ENCODE measurements at places on chromosomes 6 and 20.

- DNase-seq: no peak
Measured at GRCh38 chr20:36628076-36628475, 17.9 kb downstream of the SLA2 start.

DNA sequence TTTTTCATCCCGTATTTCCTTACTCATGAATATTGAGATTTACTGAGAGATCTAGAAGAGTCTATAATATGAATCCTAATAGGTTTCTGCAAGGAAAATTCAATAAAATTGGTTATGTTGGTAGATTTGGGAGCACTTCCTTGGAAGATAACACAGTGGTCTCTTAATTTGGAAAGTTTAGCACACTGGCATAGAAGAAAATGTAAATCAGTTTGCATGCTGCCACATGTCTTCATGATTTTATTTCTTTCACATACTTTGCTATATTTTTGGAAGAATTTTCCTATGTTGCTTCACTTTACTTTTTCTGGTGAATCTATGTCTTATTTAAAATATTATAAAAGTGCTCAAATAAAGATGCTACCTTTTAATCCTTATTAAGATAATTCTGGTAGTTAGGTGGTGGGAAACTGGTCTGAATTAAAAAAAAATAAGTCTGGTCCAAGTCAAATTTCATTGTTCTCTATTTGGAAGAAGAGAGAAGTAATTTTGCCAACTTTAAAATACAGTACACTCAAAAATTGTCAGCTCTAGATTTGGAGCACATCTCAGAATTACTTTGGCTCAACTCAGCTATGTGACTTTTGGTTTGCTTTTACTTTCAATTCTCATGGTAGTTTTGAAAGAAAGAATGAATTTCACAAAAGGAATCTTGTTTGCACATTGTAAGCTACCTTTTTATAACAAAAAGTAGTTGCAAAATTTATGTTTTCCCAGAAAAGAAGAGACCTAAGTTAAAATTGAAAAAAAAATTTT lies 197.3 kb downstream of the CENPW start:
- DNase-seq: no peak

DNA sequence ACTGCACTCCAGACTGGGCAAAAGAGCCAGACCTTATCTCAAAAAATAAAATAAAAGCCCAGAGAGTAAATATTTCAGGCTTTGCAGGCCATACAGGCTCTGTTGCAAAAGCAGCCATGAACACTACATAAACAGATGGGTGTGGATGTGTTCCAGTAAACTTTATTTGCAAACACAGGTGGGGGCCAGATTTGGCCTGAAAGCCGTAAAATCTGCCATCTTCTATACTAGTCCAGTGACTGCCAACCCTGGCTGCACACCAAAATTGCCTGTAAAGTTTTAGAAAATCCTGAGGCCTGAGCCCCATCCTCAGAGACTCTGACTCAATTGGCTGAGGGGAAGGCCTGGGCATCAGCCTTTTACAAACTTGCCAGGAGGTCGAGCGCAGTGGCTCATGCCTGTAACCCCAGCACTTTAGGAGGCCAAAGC lies 103.6 kb downstream of the ZMYND8 start:
- no peak for DNase-seq

DNA sequence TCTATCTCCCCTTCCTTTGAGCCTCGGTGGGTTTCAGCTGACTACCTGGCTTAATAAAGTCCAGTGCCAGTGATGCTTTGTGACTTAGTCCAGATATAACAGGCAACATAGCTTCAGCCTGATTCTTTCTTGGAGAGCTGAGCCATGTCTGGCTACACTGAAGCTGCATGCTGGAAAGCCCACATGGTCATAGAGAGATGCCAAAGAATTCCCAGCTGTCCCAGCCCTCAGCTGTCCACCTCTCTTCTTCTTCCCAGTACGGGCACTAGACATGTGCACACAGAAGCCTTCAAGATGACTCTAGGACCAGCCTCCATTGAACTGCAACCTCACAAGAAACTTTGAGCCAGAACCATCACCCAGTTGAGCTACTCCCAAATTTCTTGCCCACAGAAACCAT lies 154.1 kb upstream of the MYLIP start:
- DNase-seq: no peak

- DNase-seq: no peak
Measured at GRCh38 chr6:10684618-10685017, 9.8 kb downstream of the C6orf52 start.

DNA sequence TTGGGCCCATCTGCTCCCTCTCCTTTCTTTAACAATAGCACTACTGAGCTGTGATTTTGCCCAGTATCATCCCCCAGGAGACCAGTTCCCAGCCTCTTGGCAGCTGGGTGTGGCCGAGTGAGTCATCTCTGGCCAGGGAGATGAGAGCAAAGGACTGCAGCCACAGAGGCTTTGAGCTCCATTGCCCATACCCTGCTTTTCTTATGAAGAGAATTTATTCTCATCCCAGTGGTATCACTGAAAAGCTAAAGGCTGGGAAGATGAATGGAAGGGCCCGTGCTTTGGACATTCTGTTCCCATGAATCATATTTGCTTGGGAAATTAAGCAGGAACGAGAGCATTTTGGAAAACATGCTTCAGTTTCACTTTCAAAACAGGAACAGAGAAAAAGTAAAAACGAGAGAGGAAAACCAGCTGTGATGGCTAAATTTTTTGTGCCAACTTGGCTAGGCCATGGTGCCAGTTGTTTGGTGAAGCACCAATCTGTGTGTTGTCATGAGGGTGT lies 14.9 kb downstream of the CST3 start:
- DNase-seq: peak; percentile 91

- DNase-seq: no peak
Measured at GRCh38 chr20:33411242-33411641, 9.9 kb upstream of the CDK5RAP1 start.

DNA sequence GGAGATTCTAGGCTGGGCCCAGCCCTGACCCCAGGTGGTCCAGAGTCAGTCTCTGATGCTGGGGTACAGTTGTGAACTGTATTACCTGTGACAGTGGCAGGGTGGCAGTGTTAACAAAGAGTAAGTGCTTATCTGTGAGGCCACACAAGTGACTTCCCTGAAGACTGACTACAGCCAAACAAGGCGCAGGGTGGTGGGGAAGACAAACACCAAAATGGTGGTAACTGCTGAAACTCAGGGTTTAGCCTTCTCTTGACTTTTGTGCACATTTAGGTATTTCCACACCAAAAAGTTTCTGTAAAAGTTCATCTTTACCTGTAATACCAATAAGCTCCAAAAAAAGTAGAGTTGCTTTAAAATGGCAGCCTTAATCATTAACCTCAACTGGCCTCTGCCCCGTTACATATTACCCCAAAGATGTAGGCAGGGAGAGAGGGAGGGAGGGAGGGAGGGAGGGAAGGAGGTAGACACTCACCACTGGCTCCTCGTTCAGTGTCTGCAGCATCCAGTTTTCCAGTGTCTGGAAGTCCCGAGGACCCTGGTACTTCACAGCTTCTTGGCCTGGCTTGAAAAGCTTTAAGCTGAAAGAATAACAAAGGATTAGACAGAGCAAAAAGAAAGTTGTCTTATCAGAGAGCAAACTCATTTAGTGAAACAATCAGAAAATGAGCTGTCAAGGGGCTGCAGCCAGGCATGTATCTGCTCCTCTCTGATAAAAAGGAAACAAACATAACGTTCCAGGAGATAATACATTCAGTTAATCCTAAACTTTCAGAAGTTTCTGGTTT lies 11.3 kb downstream of the TXNDC5 start:
- DNase-seq: no peak

DNA sequence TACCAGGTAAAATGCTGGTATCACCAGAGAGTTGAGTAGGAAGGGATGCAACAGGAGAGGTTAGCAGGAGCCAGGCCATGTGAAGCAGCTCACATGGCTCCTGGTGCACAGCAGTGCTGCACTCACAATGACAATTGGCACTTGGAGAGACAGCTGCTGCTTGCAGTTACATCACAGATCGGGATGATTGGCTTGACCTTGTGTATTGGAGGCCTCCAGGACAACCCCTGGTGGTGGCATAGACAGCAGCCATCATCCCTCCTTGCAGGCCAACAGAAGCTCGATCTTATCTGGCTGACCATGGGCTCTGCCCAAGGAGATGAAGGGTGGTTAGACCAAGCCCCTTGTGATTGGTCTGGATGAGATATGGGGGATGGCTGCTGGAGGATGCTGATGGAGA lies 73.0 kb downstream of the EYA2 start:
- DNase-seq: no peak

GRCh38 chr20:25300496-25301170 lies 52.7 kb downstream of the PYGB start:
- no peak for DNase-seq

All from AG10803 (cell line).